ENCODE measurements at places on chromosomes 7 and 10. TPM values are rescaled to one million over a fixed set of nuclear protein-coding genes. Genes with fewer than 3 reads are reported as not detected.

DNA sequence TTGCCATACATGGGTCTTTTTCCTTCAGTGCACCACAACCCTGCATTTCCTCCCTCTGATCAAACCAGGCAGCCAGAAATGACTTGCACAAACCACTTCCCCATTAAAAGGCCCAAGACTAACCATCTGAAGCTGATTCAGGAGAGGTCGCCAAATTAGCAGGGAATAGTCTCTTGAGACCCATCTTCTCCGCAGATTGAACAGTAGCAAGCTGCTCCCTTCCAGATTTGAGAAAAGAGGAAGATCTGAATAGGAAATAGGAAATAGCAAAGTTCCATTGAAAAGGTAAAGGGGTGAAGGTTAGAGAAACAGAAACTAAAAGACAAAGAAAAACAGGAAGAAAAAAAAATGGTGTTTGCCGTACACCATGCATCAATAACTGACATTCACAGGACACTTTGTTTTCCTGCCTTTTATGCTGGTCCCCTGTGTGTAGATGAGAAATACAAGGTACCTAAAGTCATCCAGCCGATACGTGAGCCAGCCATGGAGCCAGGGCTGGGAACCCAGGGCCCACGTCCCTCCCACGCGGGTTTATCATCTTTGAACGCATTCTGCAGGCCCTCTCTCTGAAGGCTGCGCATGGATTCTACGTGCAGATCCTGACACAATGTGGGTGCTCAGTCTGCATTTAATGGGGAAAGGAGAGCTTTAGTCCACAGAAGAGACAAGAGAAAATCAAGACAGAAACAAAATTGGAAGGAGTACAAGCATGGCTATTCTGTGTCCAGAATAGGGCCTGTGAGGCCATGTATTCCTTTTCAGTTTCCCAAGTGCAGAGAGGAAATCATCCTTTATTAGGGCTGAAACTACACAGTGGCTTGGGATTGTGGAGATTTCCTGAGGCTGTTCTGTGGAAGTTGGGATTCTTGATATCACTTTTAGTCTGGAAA lies 268.4 kb upstream of the NPVF start:
- no peak for DNase-seq

- DNase-seq = no peak
These were observed 13.8 kb upstream of the AKR1B1 start for GRCh38 chr7:134472572-134473244.

DNA sequence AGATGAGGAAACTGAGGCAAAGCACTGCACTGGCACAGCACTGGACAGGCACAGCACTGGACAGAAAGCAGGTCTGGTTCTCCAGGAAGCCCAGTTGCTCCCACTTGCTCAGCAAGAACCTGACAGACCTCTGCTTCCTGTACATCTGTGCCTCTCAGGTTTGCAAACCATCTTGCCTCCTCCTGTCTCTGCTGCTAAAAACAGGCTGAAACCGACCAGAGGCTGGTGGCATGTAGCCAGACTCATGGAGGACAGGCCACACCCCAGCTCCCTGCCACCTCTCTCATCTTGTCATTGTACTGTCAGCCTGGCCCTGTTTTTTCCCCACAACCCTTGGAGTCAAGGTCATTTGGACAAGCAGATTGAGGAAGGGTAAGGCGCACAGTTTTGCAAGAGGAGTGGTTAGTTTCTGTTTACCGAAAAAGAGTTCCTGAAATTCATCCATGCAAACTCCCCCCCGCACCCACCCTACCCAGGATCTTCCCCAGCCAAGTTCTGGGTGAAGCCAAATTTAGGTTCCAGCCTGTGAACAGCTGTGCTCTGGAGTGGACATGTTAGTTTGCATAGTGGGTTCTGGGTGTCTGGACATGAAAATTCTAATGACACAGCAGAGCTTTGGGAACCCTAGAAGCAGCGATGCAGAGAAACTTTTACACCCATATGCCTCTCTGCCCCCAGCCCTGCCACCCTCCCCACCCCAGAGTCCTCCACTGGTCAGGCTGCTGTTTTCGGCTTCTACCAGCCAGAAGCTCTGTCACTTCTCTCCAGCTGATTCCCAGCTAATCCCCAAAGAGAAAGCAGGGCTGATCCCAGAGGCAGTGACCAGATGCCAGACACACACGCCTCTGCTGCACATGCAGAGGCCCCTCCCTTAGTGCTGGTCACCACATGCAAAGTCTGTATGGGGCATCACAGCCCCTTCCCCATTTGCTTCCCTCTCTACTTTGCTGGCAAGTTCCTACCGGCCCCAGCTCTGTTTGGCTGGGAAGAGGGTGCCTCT lies 8.5 kb upstream of the C10orf105 start:
- no peak for DNase-seq

Gene GOLGA7B
- total RNA-seq = 21.5 TPM

DNA sequence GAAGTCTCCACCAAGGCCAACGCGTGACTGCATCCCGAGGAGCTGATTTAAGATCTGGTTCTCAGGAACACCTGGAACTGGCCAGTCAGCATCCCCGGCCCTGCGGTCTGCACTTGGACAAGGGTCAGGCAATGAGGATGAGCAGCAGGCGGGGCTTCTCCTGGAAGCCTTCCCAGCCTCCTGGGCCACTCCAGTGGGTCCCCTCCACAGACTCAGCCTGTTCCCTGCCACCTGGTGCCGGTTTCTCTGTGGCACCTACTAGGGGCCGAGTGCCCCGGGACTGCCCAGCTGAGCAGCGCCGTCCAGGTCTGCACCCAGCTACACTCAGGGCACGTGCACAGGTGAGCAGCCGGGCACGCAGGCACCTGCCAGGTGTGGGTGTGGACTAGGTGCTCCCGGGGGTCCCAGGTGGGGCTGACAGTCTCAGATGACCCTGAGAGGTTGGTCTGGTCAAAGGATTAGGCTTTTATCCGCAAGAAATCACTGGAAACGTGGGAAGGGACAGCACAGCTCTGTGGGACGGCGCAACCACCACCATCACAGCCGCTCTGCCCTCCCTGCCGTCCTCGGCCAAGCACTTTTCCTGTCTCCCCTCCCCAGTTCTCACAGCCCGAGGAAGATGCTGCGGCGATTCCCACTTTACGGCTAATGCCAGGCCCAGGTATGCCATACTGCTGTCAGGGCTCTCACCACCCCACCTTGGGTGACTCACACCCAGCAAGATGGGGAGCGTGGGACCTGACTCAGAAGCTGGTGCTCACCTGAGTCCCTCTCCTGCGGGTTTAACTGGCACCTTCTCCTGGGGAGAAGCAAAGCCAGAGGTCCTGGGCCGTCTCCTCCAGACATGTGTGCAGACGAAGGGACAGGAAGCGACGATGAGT lies 166.0 kb downstream of the RNF216 start:
- DNase-seq = no peak

Gene RARRES2
- total RNA-seq = 0.86 TPM

GRCh38 chr7:128106821-128107220 lies 75.6 kb upstream of the LRRC4 start:
- DNase-seq = no peak

Gene COL13A1
- 8.5 TPM for total RNA-seq

Gene ADAP1
- 61.1 TPM for total RNA-seq

- peak; percentile 73 for DNase-seq
These were observed 89.2 kb downstream of the RNF216 start for GRCh38 chr7:5692112-5692844.

GRCh38 chr10:45000138-45000751 lies 478 bp upstream of the ZNF22 start:
- DNase-seq = peak; percentile 89

DNA sequence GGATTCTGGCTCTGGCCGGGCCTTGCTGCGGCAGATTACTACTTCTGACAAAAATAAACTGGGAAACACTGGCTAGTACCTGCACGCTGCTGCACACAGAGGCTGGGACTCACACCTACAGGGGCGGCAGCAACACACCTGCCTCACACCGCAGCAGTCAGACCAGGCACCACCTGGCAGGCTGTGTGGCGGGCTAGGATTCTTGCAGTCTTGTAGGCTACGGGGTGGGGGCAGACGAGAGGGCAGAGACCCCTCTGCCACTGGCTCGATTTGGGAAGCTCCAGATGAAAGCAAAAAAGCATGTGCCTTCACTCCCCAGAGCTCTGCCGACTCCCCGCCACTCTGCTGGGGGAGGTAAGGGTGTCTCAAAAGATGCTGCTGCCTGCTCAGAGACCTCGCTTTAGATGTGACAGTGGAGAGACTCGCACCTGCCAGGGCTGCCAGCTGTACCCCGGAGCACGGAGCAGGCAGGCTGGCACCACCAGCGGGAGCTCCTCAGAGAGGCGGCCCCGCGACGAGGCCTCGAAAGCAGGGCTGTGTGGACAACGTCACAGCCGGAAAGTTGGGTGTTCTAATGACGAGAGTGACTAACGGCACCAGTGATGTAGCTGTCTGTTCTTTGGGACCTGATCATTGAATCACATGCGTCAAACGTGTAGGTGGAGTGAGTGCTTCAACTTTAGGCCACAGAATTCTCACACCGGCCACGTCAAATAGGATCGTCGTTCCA lies 250.5 kb downstream of the ZMYND11 start:
- no peak for DNase-seq

Gene BTRC
- total RNA-seq = 28.9 TPM

DNA sequence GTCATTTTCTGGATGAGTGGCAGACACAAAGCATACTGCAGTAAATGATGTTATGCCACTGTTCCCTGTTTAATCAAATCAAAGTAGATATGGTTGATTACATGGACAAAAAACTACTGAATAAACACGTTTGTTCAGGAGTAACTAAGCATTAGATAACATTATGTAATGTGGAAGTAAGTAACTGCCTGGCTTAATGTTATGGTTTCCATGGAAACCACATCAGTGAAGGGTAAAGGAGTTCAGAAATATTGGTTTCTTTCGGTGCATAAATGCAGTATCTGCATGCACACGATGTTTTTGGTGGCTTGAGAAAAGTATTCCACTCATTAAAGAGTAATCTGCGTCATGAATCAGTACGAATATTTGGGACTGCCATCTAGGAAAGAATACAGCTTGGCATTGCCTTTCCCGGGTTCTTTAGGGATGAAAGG lies 131.3 kb upstream of the PRKCQ start:
- DNase-seq = no peak

Gene SLC13A1
- total RNA-seq = not detected

Gene SP4
- total RNA-seq = 13.2 TPM

Gene PAPOLB
- total RNA-seq = 1.2 TPM

GRCh38 chr10:630581-631073 lies 58.8 kb downstream of the DIP2C start:
- DNase-seq = no peak

DNA sequence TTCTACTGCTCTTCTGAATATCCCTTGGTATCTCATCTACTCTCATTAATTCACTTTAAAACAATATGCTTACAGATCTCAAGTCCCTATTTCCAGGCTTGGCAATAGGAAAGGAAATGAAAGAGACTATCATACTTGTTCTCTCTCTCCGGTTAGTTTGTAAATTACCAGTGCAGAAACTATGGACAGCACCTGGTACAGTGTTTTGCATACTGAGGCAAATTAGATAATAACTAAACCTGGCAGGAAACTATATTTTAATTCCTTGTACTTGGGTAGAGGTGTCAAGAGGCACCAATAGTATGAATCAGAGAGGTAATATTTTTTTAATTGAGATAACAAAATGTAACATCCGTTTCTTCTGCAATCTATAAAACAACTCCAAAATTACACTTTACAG lies 97.7 kb upstream of the TMEM196 start:
- DNase-seq = no peak

Gene GIMAP2
- total RNA-seq = not detected

Gene MMRN2
- total RNA-seq = 5.4 TPM

Gene PYROXD2
- total RNA-seq = 5.5 TPM

GRCh38 chr10:110711382-110711781 lies 67.2 kb downstream of the RBM20 start:
- no peak for DNase-seq

Gene HYAL4
- total RNA-seq = not detected

Gene DRGX
- 65.2 TPM for total RNA-seq

DNA sequence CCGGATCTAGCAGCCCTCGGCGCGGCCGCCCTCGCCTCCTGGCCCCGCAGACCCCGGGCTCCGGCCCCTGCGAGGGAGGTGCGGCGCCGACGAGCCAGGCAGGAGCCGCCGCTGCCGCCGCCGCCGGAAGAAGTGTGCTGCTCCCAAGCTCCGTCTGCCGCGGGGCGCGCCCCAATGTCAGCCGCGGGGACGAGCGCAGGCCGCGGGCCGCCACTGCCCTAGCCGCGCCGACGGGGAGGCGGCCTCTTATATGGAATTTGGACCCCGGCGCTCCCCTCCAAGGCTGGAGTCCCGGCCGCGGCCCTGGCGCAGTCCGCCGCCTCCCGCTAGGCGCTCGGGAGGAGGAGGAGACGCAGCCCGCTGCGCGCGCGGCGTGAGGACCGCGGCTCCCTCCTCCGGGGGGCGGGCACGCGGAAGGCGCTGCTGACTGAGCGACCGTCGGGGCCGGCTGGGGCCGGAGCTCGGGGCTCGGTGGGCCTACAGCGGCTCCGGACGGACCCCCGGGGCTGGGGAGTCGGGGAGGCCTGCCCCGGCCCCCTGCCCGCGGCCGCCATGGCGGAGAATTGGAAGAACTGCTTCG lies at the start of gene TRIM8:
TRIM8 (plus strand) TSS at position 414 of the 580 bp plus-strand sequence; CDS start at position 553, 139 bp downstream.
- DNase-seq = peak; percentile 66

GRCh38 chr10:6543431-6544005 lies 36.6 kb downstream of the PRKCQ start:
- no peak for DNase-seq

Gene AOAH
- not detected for total RNA-seq

DNA sequence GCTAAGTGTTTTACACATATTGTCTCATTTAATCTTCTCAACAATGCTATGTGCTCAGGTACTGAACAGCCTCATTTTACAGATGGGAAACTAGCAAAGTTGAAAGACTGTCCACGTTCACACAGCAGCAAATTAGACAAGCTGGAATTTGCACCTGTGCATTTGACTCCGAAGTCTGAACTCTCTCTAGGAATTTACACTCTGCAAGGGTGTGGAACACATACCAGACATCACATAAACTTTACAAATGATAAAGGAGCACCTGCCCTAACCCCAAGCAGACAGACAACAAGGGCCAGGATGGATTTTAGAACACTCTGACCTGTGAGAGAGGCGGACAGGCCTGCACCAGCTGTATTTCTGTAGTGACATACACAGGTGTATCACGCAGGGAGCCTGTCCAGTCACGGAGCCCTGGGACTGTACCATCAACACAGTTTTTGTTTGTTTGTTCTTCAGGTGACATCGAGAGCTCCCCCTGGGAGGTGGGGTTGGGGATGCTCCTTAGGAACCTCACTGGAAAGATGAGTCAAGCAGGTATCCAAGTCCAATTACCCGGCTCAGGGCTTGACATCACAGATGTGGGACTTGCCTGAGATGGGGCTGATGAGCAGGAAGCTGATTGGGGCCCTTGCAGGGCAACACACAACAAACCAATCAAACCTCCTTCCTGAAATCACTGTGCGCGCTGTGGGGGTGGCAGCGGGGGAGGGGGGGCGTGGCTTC lies 31.0 kb downstream of the MKI67 start:
- no peak for DNase-seq

- no peak for DNase-seq
These were observed 171.4 kb downstream of the ARID5B start for GRCh38 chr10:62072901-62073300.

Gene MMD2
- total RNA-seq = 0.47 TPM

- no peak for DNase-seq
These were observed 122.2 kb downstream of the PRKAG2 start for GRCh38 chr7:151754688-151755130.

DNA sequence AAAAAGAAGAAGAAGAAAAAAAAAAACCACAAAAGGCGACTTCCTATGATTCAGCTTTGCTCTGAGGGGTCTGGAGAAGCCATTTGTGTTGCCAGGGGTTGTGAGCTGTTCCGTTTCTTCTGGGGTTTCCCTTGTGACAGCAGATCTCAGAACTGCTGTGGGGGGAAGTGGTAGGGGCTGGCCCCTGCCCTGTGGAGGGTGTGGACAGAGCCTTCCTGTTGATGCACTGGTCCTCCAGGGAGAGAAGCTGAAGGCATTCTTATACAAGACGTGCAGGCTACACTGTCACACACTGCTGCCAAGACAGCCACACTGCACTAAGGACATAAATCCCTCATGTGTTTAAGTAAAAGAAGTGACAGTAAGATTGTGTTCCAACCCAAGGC lies 17.3 kb upstream of the CSGALNACT2 start:
- DNase-seq = no peak
